ENCODE measurements at places on chromosomes 4 and X.
A peak's percentile ranks its signal among the peaks of the same experiment; 100 is the strongest.

GRCh38 chr4:4568806-4569427 lies 27.1 kb upstream of the STX18 start:
- DNase-seq: no peak

DNA sequence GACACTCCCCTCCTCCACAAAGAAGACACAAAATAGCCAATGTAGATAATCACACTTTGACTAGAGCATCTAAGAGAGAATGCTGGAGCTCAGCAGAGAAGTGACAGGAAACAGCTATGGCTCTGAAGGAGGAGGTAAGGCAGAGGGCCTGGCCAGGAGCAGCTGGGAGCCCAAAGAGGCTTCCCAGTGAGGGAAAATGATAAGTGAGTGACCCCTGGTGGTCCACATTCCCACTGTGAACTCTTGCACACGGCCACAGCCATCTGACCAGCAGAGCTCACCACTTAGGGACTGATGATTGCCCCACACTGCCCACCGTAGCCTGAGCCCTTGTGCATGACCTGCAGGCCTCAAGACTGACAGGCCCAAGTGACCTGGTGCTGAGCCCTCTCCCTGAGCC lies 162.7 kb upstream of the GALNTL6 start:
- no peak for DNase-seq

DNA sequence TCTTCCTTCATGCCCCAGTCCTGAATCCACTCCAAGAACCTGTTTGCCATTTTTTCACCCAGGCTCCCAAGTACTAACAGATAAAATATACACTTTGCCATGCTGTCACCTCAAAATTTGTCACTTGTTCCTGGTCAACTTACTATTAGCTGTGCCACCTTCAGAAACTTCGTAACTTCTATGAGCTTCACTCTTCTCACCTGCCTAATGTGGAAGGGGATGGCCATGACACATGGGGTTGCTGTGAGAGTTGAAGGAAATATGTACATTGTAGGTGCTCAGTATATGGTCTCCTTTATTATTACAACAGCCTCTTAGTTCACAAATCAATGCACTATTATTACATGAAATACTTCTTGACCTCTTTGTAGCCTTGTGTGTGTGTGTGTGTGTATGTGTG lies 10.4 kb downstream of the TMSB4X start:
- DNase-seq: no peak

DNA sequence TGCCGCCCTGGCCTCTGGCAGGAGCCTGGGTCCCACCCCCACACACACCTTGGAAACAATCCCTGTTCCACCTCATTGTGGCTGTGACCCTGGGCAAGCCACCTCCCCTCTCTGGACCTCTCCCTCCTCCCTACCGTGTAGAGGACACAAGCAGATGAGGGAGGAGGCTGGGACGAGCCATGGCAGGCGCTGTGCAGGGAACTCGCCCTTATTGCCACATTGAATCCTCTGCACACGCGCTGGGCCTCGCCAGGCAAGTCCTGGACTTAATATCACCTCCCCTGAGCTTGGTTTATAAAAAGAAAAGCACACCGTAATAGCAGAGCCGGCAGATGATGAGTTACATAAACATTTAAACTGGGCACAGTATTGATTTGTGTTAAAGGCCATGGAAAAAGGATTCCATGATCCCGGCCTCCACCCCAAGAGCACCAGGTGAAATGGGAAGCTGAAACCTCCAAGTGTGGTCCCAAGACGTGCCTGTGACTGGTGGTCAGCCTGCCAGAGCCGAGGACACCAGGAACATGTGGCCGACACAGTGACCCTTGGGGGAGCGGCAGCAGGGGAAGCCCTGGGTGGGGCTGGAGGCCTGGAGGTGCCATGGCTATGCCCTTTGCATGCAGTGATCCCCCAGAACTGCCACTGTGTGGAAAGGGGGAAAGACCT lies 81.1 kb downstream of the PPP2R2C start:
- DNase-seq: no peak

DNA sequence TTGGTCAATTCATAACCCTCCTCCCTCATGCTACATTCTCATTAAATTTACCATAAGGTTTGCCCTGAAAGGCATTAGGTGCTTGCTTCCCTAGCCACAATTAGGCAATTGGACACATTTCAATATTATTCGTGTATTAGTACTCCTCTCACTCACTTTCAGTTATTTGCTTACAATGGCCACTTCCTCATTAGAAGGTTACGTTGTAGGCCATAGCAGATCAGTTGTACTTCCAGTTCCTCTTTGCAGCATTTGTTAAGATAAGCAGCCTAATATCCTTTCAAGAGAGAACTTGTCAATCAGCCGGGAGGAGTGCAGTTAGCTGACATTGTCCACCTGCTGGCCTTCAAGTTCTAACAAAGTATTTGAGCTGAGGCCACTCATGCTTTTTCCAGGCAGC lies 1017.2 kb downstream of the PCDH7 start:
- DNase-seq: no peak

GRCh38 chr4:67694662-67695061 lies 6.3 kb downstream of the UBA6 start:
- no peak for DNase-seq

- peak; percentile 28 for DNase-seq
Observed at GRCh38 chr4:135838889-135839288, 1637.3 kb upstream of the PABPC4L start.

GRCh38 chr4:179663641-179664429 lies 2221.6 kb upstream of the AGA start:
- no peak for DNase-seq

DNA sequence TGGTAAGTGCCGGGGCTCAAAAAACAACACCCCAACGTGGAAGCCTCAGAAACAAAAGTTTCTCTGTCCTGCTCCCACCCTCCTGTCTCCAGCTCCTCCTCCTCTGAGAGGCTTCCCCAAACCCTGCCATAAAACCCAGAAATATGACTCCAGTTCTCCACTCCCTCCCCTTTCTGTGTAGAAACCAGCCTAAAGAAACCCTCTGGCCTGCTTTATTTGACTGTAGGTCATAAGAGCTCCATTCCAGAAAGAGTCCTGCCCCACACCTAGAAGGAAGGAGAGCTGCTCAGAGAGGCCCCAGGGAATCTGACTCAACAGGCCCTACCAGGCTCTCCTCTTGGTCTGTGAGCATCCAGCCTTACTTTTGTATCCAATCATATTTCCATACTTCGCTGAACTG lies 872 bp upstream of the S100P start:
- no peak for DNase-seq

Data from fibroblast of pulmonary artery (primary cell).